Esophagus squamous epithelium (tissue), 5 donors: ENCODE measurements at places on chromosomes 1 and 21.

- no peak for DNase-seq
These were observed at the start of gene GNG4 for GRCh38 chr1:235649368-235650163. Gene GNG4, minus strand, starts transcription at chr1:235649784. Its CDS starts 65,946 bp downstream, at chr1:235583838.

- no peak for DNase-seq
These were observed 30.4 kb downstream of the TMEM63A start for GRCh38 chr1:225851805-225852204.

- DNase-seq = no peak
These were observed 102.3 kb downstream of the TMEM53 start for GRCh38 chr1:44571712-44572571.

DNA sequence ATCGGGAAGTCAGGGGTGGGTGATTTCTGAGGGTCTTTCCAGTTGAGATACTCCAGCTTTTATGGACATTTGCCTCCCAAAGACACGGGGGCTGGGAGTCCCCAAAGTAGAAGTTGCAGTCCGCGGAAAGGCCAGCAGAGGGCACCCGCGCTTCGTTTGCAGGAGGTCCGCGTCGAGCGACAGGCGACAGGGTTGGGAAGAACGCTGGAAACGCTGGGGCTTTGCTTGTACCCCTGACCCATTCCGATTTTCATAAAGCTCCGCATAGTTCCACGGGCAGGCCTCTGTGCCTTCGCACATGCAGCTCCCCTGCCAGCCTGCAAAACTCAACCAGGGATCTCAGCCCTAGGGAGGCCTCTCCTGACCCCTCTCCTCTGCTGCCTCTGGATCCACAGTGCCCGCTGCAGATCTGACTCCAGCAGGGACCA lies 44.2 kb upstream of the LAPTM5 start:
- no peak for DNase-seq

DNA sequence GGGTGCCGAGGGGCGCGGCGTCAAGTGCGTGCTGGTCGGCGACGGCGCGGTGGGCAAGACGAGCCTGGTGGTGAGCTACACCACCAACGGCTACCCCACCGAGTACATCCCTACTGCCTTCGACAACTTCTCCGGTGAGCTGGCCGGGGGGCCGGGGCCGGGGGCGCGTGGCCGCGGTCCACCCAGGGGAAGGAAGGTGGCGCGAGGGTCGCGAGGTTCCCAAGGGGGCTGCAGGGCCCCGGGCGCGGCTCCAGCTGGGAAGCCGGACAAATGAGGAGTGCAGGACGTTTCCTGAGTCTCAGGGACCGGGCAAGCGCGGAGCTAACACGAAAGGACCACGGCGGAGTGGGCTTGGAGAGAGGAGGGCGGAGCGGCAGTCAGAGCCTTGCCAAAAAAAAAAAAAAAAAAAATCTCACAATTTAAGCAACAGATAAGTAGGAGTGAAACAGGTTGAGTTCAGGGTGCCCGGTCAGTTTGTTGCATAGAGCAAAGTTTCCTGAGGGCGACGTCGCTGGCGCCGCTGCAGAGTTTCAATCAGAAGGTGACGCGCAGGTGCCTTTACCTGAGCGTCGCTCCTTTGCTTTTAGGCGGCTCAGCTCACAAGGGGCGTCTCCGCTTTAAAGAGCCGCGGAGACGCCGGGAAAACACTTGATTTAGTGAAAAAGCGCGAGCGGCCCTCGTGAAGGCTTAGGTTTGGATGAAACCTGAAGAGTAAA lies 750 bp downstream of the RHOU start:
- no peak for DNase-seq

DNA sequence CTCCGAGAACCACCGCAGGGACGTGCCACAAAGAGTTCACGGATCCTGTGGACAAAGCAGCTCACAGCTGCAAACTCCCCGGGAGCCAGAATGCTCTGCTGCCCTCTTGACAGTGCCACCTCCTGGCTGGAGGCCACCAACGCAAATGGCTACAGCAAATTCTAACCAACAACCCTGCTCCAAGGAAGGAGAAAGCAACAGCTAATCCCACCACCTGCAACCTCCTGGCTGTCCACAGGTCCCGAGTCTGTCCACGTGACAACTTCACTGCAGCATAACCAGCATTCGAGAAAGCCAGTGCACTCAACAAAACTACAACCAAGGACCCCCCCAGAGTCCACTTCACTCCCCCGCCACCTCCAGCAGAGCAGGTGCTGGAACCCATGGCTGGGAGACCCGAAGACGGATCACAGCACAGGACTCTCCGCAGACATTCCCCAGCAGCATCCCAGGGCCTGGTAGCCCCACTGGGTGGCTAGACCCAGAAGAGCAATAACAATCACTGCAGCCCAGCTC lies 17.3 kb downstream of the POFUT2 start:
- no peak for DNase-seq

- DNase-seq = no peak
These were observed 29.3 kb downstream of the TNNT2 start for GRCh38 chr1:201348211-201348566.

GRCh38 chr1:221672239-221672645 lies 69.6 kb downstream of the DUSP10 start:
- no peak for DNase-seq

GRCh38 chr1:157218671-157219070 lies 80.5 kb upstream of the ETV3 start:
- no peak for DNase-seq

DNA sequence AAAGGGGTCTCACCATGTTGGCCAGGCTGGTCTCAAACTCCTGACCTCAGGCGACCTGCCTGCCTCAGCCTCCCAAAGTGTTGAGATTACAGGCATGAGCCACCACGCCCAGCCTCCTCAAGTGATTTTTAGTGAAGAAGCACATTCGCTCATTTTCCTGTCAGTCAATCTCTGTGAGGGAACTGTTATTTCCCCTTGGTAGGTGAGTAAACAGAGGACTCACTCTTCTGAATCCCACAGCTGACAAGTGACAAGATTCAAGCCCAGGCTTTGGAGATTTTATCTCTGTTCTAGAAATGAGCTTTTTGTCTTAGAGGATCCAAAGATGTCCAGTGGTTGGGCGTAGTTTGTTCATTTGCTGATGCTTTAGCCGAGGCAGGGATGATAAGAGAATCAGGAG lies 43.9 kb upstream of the TACSTD2 start:
- no peak for DNase-seq

- no peak for DNase-seq
These were observed 158.5 kb downstream of the FOXD2 start for GRCh38 chr1:47596328-47596727.

DNA sequence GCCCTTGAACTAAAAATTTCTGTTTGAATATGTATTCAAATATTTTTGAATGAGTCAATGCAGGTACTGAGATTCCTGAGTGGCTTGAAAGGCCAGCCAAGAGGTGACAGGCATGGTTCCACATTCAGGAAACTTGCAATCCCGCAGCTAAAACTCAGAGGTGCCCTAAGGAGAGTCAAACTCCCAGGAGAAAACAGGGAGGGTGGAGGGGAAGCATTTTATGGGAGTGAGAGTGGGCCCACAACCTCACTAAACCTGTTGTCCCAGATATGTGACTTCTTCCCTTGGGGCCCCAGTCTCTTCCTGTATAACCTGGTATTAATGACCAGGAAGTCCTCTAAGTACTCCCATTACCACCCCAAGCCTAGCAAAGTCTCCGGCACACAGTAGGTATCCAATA lies 189.6 kb downstream of the PLPP3 start:
- no peak for DNase-seq

- no peak for DNase-seq
These were observed 22.8 kb upstream of the STRIP1 start for GRCh38 chr1:110011527-110012041.

GRCh38 chr1:110786802-110787327 lies 86.1 kb upstream of the CD53 start:
- no peak for DNase-seq

DNA sequence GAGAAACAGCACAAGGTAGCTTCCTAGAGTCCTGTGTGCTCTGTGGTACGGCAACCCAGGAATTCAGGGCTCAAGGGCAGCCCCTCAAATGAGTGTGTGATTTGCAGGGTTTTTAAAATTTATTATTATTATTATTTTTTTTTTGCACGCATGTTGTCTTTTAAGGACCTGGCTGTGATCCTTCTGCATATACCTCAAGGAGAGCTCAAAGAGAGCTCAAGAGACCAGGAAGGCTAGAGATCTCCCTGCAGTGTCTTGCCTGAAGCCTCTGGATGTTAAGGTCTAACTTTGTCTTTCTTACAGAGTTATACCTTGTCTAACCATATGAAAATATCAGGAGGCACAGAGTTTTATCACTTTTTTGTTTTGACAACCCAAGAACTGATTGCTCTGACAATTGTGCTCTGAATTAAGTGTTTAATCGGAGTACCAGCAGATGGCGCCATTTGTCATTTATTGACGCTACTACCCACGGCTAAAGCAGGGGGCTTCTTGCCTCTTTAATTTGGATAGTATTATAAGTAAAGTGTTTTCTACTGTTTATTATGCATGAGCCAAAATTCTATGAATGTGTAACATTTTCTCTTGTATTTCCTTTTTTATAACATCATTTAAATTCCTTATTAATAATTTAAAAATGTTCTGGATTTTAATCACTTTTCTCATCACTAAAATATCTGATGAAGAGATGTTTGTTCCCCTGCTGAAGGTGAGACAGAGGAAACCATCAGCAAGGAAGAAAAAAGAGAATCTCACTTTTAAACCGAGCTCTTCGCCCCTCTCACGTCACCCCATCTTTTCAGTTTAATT lies 35.8 kb upstream of the LMO4 start:
- DNase-seq = no peak

DNA sequence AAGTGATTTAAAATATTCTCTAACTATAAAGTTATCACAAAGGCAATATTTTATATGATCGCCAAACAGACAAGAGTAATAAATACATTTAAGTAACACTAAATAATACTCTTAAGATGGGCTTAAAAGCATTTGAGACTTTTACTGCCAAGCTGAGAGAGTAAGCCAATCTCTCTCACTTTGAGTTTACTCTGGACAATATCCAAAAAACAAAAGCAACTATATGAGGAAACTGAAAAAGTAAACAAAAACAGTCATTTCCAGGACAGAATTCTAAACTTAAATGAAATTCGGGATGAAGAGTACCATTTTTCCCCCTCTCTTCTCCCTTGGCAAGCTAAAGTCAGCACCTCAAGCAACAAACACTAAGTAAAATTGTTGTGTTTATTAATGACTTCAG lies 173.2 kb downstream of the COP1 start:
- no peak for DNase-seq
